ENCODE measurements at places on chromosomes 6 and 20.
A peak's percentile ranks its signal among the peaks of the same experiment; 100 is the strongest.

DNA sequence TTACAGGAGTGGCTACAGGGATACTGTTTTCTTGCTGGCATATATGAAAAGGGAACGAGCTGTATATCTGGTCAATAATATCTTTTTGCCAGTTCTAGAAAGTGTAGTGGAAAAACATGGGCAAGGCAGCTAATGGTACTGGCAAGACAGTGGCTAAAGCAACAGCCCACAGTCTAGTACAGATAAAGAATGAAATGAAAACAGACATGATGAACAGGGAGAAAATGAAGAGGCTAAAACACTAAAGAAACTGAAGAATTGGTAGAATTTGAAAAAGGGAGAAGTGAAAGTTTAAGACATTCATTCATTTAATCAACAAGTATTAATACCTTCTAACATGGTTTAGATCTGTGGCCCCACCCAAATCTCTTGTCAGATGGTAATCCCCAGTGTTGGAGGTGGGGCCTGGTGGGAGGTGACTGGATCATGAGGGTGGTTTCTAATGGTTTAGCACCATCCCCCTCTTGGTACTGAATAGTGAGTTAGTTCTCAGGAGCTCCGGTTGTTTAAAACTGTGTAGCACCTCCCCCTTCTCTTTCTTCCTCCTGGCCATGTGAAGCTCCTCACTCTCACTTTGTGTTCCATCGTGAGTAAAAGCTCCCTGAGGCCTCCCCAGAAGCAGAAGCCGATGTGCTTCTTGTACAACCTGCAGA is 18.1 kb downstream of the FAM184A start:
- DNase-seq: no peak

- no peak for DNase-seq
These were observed 14.7 kb downstream of the SCUBE3 start for GRCh38 chr6:35228481-35228880.

DNA sequence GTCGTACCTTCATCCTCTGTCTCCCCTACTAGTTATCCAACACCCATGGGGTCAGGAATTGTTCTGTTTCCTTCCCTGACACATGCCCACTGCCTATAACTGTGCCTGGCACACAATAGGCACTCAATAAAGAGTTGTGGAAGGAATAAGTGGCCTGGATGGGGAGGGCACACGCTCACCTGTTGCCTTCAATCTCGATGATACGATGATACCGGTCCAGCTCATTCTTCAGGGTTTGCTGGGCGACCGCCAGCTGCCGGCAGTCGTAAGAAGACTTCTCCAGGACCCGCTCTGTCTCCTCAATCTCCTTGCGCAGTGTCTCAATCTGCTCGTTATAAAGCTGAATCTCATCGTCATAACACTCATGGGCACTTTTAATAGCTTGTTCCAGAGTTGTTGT is 32.5 kb downstream of the BFSP1 start:
- no peak for DNase-seq

DNA sequence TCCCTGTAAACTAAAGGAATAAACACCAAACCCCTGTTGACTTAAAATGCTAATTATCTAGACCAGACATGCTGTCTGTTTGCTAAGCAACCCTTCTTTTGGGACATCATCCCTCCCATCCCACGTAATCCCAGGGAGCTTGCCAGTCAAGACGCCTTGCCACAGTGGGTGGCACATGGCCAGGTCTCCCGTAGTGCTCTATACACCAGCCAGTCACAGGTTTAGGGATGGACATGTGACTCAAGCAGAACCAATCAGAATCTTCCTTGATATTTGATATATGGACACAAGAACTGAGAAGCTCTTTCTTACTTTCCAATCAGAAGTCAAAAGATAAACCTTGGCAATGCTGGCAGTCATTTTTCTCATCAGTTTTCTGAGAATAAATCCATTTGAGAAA is 60.0 kb downstream of the CNKSR3 start:
- no peak for DNase-seq

DNA sequence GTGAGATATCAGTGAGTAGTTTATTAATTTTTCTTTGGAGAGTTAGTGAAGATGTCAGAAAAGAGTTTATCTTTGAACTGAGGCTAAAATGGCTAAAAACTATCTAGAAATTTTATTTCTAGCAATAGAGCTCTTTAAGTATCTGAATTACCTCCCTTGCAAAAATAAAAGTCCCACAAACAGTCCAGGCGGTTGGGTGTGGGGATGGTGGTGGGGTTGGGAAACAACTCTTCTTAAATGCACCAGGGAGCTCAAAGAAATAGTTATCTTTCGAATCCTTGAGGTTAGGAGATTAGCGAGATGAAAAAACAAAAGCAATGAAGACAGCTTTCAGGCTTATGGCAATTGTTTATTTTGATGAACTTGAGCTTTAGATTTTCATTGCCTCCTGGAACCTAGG is 1299.1 kb upstream of the ADGRB3 start:
- DNase-seq: no peak

DNA sequence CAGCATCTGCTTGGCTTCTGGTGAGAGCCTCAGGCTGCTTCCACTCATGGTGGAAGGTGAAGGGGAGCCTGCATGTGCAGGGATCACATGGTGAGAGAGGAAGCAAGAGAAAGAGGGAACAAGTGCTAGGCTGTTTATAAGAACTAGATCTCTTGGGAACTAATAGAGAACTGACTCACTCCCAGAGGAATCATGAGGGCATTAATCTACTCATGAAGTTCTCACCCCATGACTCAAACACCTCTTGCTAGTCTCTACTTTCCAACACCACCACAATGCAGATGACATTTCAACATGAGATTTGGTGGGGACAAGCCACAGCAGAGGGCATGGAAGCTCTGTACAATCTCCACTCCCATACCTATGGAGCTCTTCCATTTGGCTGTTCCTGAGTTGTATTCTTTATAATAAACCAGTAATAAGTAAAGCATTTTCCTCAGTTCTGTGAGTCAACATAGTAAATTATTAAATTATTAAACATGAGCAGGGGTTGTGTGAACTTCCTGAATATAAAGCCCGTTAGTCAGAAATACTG is 524.1 kb upstream of the NRSN1 start:
- no peak for DNase-seq

- DNase-seq: no peak
These were observed 269.6 kb downstream of the ARID1B start for GRCh38 chr6:157046776-157047175.

DNA sequence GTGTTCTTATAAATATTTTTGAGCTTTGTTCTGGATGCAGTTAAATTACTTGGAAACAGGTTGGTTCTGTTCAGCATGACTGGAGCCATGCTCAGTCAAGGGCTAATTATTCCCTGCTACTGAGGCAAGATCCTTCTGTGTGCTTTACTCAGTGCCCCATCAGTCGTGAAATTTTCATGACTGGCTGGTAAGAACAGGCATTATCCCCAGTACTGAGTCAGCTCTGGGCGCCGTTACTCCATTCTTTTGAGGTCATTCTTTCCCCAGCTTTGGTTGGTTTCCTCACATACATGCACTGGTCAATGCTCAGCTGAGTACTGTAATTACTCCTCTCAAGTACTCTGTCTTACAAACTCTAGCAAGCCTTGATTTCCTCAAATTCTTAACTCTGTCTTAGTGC is 71.3 kb downstream of the CDKAL1 start:
- DNase-seq: no peak

DNA sequence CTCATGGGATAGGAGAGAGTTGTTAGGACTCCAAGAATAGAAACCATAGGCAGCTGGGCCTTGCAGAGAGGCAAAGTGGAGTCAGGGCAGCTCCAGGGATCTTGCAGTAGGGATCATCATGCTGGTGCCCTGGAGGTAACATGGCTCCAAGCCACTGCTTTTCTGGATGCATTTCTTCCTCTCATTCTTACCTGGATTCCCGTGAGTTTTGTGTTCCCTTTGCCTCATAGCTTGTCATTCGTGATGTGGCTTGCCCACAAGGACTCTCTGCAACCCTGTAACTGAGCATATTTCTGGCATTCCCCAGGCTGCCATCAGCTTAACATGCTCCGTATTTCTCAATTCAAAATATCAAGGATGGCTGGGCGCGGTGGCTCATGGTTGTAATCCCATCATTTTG is 5.3 kb downstream of the NHLRC1 start:
- no peak for DNase-seq

DNA sequence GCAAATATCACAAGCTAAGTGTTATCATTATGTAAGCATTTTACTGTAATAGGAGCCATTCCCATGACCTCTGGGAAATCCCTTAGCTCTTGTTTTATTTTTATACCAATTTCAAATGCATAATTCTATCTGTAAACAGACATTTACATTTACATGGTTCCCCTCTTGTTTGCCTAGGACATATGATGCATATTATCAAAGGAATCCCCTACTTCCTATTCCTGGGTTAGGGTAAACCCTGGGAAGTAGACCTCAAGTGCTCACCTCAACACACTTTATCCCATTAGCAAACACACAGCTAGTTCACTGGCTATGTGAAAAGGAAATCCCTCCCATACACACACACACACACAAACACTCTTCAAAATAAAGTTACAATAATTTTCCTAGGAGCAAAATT is 27.1 kb downstream of the PDE10A start:
- no peak for DNase-seq

- peak; percentile 69 for DNase-seq
These were observed 140.4 kb downstream of the DTNBP1 start for GRCh38 chr6:15522427-15522826.

DNA sequence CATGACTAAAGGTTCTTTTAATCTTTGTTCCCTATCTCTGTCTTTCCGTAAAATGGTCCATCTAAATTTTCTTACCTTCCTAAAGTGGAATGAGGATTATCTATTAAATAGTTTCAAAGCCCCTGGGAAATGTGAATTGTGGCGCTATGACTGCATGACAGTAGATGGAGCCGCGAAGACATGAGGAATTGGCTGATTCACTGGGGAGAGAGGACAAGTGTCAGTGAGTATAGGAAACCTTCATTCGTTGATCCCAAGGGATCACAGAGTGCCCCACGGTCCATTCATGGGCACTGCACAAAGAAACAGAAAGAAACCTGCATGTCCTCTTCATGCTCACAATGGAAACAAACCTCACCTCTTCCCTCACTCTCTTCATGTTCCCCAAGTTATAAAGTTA is 479.3 kb upstream of the BTBD3 start:
- DNase-seq: no peak

DNA sequence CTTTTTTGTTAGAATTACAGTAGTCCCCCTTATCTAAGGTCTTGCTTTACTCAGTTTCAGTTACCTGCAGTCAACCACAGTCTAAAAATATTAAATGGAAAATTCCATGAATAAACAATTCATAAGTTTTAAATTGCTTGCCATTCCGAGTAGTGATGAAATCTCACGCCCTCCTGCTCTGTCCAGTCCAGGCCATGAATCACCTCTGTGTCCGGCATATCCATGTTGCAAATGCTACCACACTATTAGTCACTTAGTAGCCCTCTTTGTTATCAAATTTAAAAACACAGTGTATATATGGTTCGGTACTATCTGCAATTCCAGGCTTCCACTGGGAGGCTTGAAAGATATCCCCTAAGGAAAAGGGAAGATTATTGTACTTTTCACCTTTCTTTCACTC is 164.6 kb upstream of the FAM83B start:
- no peak for DNase-seq

DNA sequence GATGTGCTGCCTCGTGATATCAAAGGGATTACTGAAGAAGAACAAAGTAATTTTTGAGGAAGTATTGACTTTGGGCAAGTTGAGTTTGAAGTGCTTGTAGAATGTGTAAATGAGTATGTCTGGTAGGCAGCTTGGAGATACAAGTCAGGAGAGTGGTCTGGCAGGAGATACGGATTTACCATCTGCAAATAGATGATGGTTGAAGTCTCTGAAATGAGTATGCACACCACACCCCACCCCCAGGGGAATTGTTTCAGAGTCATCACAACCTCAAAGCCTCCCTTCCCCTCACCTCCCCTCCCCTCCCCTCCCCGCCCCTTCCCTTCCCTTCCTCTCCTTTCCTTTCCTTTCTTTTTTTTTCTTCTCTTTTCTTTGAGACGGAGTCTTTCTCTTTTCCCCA is 16.4 kb upstream of the MCUR1 start:
- no peak for DNase-seq

DNA sequence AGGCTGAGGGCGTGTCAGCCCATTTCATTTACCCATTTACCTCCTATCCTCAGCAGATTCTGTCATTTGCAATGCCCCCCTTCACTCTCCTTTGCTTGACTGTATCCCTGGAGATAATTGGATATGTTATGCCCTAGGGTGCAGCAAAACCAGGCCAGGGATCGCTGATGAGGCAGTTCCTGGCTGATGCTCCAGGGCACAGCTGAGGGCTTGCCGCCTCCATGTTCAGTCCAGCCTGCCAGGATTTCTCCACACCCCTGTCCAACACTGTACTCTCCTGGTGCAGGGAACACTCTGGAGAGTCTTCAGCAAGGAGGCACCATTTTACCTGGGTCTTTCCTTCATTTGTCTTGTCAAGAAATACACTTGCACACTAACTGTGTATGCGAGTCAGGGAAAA is 532.1 kb upstream of the CHD6 start:
- DNase-seq: no peak

GRCh38 chr6:168866534-168866933 is 387.1 kb downstream of the THBS2 start:
- no peak for DNase-seq

DNA sequence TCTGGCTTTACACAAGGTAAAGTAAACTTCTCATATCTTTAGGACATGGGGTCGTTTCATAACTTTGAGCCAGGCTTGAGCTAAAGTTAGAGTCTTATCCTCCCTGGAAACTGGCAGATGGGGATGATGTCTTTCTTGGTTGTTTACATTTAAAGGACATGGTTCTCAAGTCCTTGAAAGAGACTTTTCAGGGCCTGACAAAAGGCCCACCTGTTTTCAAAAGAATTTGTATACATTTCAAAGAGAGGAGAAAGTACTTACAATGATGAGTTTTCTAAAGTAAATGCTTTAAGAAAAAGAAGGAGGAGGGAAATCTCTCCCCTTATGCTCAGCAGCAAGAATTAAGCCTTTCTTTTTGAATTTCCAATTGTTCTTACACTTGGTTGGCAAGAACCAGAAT is 45.7 kb upstream of the TINAG start:
- no peak for DNase-seq

GRCh38 chr6:87939776-87940175 is 107.9 kb upstream of the SPACA1 start:
- no peak for DNase-seq

GRCh38 chr6:158639056-158639455 is 5.5 kb downstream of the DYNLT1 start:
- DNase-seq: no peak

GRCh38 chr6:14002176-14002947 is 77.6 kb downstream of the RNF182 start:
- DNase-seq: no peak

GRCh38 chr6:48200869-48201390 is 89.9 kb upstream of the PTCHD4 start:
- no peak for DNase-seq

- peak; percentile 40 for DNase-seq
These were observed 21.4 kb upstream of the CARMIL1 start for GRCh38 chr6:25257686-25258348.

- no peak for DNase-seq
These were observed 217.0 kb upstream of the MYLIP start for GRCh38 chr6:15911753-15912504.

DNA sequence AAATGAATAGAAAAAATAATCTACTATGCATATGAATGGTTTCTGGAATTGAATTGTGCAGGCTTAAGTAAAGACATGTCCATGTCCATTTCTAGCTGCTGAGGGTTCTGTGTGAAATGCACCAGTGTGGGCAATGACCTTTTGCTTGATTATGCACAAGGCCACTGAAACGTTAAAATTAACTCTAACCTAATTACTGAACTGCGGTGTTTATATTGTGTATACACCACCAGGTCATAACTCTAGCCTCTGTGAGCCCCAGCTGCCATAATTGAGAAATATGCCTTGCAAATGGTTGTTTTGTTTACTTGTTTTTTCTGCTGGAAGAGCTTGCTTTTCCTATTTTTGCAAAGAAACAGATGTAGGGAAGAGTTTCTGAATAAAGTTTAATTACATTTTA is 46.1 kb downstream of the RSPO3 start:
- no peak for DNase-seq

All from suppressor macrophage (primary cell).